WTC11 (cell line): ENCODE measurements at places on chromosomes 12 and 14. TPM values are rescaled to one million over a fixed set of nuclear protein-coding genes. Genes with fewer than 3 reads are reported as not detected.

DNA sequence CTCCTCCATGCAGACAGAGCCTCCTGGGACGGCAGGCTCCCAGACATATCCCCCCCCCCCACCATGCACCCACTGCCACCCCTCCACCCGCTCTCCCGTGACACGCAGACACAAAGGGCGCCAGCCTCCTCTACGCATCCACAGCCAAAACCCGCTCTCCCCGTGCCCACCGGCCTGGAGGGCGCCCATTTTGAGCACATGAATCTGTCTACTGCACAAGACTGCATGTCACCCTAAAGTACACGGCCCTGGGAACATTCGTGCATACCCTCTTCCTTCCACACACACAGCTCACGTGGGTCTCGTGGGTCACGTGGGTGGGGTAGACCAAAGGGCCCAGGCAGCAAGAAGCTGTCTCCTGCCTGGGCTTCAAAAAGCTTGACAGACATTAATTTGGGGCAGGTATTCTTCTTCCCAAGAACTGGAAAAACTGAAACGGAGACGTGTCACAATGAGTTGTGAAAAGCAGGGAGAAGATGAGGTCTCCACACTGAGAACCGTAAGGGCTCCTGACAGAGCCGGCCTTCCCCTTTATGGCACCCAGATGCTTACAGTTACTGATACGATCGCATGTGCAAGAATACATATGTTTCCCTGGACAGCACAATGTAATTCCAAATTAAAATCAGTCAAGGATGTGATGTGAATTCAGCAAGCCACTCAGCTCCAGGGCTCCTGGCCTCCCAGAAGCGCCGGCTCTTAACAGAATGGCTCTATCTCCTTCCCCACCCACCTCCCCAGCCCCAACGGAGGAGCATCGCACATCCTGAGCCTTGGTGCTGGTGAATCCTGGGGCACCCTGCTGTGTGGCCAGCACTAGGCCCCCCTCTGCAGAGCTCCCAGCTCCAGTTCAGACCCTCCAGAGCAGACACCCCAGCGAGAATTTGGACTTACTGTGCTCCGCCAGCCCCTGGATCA lies 1.9 kb downstream of the TGFB3 start:
- DNase-seq = no peak

DNA sequence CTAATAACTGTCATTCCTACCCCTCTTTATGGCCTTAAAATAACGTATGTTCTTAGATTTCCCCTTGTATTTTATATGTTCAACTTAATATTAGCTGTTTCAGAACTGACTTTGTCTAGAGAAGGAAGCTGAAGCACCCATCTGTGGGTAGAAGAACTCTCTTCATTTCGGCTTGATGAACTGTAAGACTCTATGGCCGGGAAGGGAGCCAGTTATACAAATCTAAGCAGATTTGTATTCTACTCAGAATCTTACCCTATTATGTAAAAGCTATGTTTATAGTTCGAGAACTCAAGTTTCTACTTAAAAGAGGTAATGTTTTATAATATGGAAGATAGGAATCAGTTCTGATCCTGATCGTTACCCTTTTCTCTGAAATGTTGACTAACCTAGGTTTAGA lies 390.9 kb upstream of the PRICKLE1 start:
- no peak for DNase-seq

GRCh38 chr12:5650829-5651461 lies 219.0 kb downstream of the NTF3 start:
- DNase-seq = no peak

The DEPDC4 gene
- 4.4 to 5.5 TPM (median 5.5 TPM) in 3 replicates for total RNA-seq

The KRT6B gene
- not detected in 3 replicates for total RNA-seq

The GLS2 gene
- 14.8 to 17.2 TPM (median 15.9 TPM) in 3 replicates for total RNA-seq
